ENCODE measurements at places on chromosomes 3 and 15.

GRCh38 chr3:29333576-29333975 lies 52.7 kb downstream of the RBMS3 start:
- DNase-seq: no peak

DNA sequence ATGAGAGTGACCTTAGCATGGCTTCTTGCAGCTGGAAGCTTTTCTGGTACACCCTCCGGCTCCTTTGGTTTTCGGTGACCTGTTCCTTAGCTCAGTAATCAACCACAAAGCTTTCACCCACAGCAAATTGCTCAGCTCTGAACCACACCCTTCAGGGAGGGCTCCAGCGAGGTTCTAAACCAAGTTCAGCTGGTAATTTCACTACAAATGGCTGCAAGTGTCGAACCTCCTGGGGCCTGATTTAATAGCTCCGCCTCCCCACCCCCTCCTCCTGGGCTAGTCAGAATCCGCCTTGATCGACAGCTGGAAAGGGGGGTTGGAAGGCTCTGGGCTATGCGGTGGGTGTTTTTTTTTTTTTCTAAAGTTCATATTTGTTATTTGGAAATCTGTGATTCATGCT lies 150.9 kb upstream of the MCTP2 start:
- no peak for DNase-seq

DNA sequence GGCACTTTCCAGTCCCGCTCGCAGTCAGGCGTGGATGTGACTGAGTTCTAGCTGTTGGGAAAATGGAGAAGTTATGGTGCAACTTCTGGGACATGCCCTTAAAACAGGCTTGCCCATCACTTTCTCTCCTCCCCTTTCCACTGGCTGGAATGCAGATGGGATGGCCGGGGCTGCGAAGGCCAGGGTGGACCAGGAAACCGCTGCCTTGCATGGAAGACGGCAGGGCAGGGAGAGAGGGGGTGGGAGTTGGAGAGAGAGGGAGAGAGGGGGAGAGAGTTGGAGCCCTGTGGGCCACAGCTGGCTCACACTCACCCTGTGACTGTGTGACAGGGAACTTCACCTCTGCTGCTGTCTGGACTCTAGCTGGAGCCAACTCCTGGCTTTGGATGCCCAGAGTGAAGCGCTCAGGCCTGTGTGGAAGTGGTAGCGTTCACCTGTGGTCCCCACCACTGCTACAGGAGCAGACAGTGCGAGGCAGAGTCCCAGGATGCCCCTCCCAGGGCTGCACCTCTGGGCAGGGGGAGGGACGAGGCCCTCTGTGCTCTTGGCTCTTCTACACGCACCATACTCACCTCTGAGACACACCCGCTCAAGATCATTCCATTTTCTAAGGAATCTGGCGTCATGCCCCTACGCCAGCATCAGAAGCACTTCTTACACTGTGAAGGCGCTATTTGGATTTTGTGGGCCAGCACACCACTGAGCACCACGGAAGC lies 36.6 kb downstream of the KLHL25 start:
- no peak for DNase-seq

DNA sequence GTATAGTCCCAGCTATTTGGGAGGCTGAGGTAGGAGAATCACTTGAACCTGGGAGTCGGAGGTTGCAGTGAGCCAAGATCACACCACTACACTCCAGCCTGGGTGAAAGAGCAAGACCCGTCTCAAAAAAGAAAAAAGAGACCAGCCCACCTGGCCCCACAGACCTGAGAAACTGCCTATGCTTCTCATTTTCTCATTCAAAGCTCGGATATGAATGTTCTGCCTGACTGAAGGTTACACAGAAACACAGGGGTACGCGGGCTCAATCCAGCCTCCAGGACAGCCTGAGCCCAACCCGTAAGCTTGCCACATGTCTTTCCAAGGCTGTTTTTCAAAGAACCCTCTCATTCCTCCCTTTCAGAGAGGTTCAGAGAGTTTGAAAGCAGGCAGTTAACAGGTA lies 9.7 kb upstream of the LRRC15 start:
- no peak for DNase-seq

DNA sequence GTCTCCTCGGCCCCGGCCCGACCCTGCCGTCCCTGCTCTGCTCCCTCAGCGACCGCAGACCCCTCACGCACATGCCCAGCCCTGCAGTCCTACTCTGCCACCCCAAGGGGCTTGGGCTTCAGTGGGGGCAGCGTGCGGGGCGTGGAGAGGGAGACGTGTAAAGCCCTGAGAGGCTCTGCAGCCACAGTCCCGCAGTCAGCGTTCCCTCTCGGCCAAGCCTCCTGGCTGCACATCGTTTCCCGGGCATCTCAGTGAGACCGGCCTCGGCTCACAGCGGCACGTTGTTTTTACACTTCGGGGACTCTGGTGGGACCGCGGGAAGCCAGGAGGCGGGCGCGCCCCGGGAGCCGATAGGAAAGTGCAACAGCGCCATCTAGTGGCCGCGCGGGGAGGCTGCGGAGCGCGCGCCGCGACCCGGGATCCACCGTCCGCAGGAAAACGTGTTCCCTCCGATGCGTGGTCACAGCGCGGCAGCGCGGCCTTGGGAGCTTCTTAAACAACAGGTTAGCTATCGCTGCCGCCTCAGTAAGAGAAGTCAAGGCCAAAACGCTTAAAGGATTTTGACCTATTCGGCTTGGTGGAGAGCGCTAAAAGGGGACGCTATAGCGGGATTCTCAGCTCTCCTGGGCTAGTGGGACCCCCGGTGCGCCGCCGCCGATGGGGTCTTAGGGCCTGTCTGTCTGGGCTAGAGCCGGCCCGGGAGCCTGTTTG lies 226.8 kb upstream of the IGF1R start:
- peak; percentile 9 for DNase-seq

- DNase-seq: no peak
Observed at GRCh38 chr15:78103406-78104118, 11.2 kb downstream of the SH2D7 start.

- DNase-seq: no peak
Observed at GRCh38 chr3:72263223-72263990, 478.5 kb upstream of the PROK2 start.

- no peak for DNase-seq
Observed at GRCh38 chr3:152583963-152584362, 251.0 kb upstream of the P2RY1 start.

GRCh38 chr3:17584066-17584465 lies 158.4 kb downstream of the TBC1D5 start:
- DNase-seq: no peak

GRCh38 chr15:63028442-63029110 lies 14.0 kb upstream of the TPM1 start:
- no peak for DNase-seq
